ENCODE measurements at places on chromosomes 3 and 15.
A peak's percentile ranks its signal among the peaks of the same experiment; 100 is the strongest.

GRCh38 chr3:111688190-111688800 is 93.1 kb upstream of the ZBED2 start:
- DNase-seq = no peak

- no peak for DNase-seq
Observed at GRCh38 chr3:170490828-170491560, 72.3 kb downstream of the CLDN11 start.

DNA sequence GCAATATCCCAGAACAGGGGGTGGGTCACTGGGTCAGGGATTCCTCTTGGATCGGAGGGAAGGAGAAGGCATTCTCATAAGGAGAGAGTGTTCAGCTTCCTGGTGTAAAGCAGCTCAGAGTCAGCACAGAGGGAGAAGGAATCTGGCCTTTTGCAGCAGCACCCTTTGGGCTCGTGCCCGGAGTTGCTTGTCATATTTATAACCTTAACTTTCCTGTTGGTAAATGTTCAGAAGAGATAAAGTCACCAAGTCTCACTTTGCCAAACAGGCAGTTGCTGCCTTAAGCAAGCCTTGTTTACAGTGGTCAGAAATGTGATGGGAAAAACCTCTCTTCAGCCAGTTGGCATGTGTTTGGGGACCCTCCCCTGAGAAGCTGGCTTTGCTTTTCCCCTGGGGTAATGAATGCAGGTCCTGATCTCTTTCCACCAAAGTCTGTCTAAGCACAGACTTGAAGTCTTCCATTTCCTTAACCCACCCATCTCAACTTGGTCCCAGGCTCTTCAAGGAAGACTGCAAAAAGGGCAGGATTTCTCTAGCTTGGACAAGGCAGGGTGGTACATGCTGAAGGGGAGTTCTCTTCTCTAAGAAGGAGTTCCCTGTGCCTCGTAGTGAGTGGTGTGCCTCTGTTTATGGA is 206.9 kb upstream of the BHLHE40 start:
- DNase-seq = no peak

DNA sequence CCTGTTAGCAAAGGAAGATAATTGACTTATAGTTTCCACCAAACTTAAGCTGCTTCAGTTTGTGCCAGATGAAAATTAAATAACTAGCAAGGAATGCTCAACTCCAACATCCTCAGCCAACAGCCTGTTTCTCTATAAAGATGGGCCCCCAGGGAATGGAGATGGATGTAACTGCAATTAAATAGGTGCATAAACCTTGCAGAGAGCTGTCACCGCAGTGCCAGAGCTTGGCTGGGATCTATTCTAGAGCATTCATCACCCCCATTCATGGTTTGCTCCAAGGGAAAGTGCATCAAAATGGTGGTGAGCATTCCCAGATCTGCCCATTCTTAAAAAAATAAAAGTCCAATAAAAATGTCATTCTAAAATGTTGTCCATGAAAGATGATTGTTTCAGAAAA is 19.7 kb upstream of the RORA start:
- no peak for DNase-seq

DNA sequence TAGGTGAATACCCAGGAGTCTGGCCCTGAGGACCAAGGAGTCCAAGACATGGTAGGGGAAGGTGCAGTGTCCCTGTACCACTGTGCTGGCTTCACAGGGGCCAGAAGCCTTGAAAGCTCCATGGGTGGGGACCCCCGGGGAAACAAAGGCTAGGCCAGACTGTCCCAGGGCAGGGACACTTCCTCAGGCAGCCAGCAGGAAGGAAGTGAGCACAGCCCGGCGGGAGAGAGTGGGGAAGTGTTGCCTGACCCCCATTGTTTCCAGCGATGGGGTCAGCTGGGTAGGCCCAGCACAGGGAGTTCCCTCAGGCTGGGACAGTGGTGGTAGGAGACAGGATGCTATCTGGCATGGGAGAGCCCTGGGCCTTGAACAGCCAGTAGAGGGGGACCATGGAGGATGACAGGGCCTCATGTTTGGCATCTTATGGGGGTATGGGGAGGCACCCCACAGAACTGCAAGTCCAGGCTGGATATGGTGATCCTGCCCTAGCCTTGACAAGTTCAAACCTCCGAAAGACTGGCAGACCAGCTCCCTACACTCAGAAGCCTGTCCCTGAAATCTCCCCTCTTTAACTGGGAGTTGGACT is 1.2 kb upstream of the HYAL2 start:
- no peak for DNase-seq

- peak; percentile 26 for DNase-seq
Observed at GRCh38 chr15:83559310-83559966, 94.5 kb upstream of the ADAMTSL3 start.

- no peak for DNase-seq
Observed at GRCh38 chr3:24641628-24642027, 147.0 kb upstream of the THRB start.

GRCh38 chr3:114863848-114864247 is 283.2 kb downstream of the ZBTB20 start:
- no peak for DNase-seq

DNA sequence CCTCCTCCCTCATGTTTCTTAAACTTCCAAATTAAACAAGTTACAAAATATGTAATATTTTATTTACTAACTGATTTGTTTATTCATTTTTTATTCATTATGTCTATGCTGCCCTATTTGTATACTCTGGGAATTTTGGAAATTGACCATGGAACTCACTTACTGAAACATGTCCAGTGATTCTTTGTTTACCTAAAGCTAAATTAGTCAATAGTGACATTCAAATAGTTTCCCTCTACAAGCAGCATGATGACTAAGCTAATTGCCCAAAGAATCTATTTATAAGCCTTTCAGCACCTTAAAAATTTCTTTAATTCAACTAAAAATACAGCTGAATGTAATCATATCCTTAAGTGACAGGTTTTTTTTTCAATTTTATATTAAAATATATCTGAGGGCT is 437.7 kb downstream of the SI start:
- no peak for DNase-seq

DNA sequence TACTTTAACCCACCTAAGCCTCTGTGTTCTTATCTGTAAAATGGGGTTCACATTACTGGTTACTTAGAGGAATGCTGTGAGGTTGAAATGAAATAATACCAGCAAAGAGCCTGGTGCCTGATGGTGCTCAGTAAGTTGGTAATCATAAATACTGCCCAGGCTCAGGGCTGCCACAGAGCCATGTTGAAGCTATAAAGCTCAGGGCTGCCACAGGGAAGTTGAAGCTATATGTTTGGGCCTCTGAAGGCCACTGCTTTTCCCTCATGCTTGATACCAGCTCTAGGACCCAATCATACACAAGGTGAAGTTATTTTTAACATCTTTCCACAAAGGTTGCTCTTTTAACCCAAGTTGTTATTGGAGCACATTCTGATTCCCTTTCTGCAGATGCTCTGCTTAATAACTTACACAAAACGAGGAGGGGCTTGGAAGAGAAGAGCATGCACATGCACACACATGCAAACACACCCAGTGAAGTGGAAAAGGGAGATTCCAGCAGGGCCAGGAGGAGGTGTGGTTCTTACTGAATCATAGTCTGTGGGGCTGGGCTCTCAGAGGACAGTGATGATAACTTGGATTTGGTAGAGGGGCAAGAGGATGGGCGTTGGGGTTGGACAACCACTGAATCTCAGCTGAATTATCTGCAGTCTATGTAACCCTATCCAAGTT is 17.4 kb downstream of the PARP14 start:
- DNase-seq = no peak

DNA sequence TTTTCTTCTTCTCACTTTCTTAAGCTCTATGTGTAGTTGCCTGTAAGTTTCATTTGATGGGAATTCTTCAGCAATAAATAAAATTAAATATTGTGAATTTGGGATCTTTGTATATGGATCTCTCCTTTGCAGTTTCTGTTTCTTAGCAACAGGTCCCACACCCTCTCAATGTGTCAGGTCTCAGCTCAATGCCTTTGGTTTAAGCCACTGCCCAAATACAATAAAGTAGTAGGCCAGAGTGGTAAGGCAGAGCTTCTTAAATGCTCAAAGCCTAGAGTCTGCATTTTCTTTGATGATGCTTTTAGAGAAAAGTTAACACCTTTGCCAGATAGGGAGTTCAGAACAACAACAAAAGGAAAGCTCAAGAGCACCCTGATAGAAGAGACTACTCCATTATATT is 343.7 kb downstream of the NSUN3 start:
- DNase-seq = no peak

DNA sequence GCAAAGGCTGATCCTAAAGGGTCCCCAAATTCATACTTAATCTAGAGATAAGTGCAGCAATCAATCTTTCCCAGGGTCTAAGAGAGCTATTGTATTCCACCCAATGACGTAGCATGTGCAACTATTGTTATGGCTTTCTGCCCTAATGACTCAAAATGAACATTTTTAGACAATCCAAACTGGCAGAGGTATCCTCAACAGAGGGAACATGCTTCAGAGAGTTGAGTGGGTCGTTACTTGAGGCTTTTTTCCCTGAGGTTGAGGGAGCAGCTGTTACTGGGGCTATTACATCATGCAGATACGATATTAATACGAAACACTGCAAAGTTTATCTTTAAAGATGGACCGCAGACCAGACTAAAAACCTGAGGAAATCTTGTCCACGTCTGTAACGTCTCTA is 278.3 kb upstream of the WNT5A start:
- no peak for DNase-seq

DNA sequence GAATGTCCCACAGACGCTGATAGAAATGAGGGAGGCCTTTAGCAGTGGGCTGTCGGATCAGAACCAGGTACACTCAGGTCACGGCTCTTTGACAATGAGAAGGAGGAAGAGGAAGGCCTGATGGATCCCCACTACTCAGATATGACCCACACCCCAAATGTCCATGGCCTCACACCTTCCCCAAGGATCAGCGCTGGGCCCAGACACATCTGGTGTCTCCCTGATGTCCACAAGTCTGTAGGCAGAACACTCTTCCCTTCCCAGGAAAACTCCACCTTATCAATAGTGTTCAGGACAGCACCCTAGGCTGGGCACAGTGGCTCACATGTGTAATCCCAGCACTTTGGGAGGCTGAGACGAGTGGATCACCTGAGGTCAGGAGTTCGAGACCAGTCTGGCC is 33.3 kb upstream of the SFMBT1 start:
- no peak for DNase-seq

- DNase-seq = no peak
Observed at GRCh38 chr3:40718209-40718608, 193.4 kb downstream of the ZNF621 start.

GRCh38 chr3:72323773-72324172 is 524.5 kb downstream of the SHQ1 start:
- DNase-seq = no peak

DNA sequence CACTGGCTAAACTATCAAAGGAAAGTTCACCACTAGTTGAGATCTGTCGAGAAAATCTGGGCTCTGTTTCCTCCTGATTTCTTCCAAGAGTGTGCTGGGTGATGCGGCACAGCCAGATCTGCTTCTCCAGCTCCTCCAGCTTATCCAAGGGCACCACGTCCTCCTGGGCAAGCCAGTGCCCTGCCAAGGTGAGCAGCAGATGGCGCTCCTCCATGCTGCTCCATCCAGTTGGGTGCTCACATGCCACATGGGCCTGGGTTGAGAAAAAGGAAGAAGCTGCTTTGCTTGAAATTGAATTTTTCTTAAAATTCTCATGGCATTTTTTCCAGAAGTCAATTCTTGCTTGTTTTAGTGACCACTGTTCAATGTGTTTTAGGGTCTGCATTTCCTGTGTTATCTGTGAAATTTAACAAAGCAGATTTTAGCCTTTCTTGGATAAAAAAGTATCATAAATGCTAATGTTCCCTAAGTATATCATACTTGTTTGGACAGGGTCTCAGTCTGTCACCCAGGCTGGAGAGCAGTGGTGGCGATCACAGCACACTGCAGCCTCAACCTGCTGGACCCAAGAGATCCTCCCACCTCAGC is 47.3 kb downstream of the EIF3J start:
- DNase-seq = peak; percentile 8

DNA sequence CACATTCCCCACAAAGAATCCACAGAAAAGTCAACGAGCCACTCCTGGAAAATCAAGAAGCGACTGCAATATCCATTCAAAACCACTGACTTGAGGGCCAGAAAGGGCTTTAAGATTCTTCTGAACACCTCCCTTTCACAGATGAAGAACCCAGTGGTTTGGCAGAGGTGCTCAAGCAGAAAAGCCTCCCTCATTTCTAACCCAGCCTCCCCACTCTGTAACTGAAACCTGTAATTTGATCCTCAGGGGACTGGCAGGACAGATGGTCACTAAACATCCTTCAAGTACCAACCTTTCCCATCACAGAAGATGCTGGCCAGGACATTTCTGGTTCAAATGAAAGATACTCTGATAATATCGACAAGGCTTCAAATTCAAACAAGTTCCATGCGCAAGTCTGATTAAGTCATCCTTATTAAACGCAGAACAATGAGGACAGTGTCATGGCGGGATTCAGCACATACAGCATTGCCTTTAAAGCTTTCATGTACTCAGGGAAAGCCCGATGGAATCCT is 5.5 kb downstream of the SEMA5B start:
- DNase-seq = no peak

DNA sequence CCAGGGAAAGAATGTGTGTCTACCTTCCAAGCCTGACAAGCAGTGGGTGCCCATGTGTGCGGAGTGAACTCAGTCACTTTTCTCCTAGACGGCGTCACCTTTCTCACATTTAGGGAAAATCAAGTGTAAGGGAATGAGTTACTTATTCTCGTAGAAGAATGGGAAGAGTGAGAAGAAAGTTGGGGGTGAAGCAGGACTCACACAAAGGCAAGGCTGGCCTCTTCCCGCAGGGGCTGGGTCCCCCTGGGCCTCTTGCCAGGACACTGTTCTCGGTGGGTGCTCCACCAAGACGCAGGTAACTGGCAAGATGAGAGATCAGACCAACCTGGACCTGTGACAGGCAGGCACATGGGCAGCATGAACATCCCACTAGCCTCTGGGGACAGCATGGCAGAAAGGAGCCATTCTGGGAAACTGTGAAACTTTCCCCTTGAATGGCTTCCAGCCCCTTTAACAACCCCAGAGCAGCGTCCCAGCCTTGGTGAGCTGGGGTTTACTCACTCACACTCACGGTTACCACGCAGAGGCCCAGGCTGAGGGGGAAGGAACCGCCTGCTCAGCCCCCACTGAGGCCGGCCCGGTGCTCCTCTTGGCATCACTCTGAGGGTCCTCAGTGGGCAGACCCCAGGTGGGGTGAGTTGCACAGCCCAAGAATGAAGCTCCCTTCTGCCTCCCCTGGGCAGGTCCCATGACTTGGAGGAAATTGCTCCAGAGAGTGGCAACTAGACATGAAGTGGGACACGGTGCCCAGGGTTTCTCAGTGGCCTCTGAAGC is 15.0 kb upstream of the SRP14 start:
- peak; percentile 33 for DNase-seq

Measured in MV-4-11 (cell line).